ENCODE measurements at places on chromosomes 5 and 9.

DNA sequence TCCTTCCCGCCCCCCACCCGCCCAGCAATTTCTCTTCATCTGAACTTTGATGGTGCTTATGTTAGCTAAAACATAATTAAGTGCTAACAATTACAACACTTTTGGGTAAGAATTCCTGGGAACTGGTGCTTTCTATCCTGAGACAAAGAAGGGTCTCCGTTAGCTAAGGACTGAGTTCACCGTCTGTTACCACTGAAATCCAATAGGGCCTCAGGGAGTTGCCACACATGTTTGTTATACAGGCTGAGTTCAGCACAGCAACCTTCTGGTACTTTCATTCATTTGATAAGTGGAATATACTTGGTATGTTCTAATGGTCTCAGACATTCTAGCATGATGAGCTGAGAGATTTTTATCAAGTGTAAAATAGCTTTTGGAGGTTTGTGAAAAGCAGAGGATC lies 437.9 kb downstream of the EFNA5 start:
- no peak for DNase-seq

DNA sequence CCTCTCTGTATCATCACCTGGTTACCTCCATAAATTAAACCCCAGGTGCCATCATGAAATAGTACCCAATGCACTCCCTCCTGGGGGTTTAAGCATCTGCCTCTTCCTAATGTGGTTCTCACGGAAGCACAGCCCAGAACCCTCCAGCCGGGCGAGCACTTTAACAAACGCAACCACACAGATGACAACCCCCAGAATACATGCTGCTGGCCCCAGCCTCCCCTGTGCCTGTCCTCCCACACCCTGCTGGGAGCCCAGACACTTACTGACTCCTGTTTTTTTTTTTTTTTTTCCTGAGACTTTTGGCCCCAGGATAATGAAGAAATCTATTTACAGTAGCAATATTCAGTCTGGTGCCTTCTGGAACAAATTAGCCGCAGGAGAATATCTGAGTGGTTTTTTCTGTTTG lies 50.0 kb upstream of the COL5A1 start:
- no peak for DNase-seq

- no peak for DNase-seq
These were observed 839.1 kb downstream of the NR2F1-AS1 start for GRCh38 chr5:92741906-92742305.

- DNase-seq: no peak
These were observed 318.3 kb downstream of the MLLT3 start for GRCh38 chr9:20303996-20304395.

GRCh38 chr5:35029333-35029732 lies 18.4 kb downstream of the AGXT2 start:
- no peak for DNase-seq
